GOT3 (cell line): ENCODE measurements at places on chromosomes 1 and 21.

DNA sequence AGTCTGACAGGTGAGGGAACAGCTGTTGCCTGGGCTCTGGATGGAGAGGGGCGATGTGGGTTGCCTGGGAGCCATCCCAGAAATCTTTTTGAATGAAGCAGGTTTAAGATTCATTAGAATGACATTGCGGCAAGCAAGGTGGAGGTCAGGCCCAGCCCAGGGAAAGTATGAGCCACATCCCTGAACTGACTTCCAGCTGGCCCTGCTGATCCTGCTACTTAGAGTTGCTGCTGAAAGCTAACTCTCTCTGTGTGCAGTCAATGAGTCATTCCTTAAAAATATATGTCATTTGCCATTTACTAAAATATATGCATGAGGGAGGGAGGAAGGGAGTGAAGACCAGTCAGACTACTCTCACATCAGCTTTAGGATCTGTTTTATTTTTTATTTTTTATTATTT lies 54.3 kb upstream of the RAB3GAP2 start:
- DNase-seq, result no peak

- DNase-seq, result no peak
Measured at GRCh38 chr1:26787381-26787705, 407 bp upstream of the PIGV start.

DNA sequence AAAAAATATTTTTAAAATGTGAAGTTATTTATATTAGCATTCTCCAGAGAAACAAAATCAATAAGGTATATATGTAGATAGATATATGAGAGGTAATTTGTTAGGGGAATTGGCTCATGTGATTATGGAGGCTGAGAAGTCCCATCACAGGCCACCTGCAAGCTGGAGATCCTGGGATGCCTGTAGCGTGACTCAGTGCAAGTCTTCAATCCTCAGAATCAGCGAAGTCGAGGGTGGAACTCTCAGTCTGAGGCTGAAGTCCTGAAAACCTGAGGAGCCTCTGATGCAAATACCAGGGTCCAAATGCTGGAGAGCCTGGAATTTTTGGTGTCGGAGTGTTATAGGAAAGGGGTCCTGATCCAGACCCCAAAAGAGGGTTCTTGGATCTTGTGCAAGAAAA lies 658.5 kb downstream of the USP25 start:
- DNase-seq, result no peak

DNA sequence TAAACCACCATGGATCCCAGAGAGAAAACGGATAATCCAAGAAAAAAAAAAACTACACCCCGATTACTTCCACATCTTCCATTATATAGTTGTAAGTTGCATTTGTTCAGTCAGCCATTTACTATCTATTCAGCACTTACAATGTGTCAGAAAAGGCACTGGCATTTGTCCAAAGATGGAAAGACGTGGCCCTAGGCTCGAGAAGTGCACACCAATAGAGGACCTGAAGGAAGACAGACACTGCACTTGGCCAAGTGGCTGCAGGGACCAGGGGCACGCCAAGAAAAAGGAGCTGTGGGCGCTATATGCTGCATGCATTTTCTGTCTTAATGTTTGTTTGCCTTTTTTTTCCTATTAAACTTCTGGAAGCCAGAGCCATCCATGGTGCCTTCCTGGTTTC lies 45.2 kb upstream of the LYST start:
- DNase-seq, result no peak

DNA sequence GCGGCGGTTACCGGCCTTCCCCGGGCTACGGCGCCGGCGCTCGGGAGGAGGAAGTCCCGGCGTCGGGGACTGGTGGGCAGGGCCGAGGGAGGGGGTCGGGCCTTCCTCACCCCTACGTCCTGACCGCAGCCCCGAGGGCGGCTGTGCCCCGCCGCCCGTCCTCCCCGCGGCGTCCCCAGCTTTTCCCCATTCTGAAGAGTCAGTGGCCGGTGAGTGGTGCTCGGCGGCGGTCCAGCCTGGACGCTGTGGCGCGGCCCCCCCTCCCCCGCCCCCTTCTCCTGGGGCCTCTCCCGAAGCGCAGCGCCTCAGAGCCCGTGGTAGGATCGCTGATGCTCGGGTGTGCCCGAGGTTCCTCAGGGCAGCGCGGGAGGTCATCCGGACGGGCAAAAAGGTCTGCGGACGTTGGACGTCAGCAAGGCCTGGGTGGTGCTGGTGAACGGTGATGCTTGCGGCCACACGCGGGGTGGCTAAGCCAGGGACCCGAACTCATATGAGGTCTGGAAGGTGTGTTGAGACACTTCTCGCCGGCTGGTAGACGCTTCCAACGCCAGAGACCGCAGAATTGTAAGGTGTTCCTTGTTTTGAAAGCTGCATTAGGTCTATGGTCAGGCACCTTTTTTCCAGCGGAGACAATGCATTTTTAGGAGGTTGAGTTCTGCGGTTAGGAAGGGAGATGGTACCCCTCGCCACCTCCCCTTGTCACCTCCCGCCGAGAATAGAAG lies 725 bp downstream of the SLC25A33 start:
- no peak for DNase-seq

DNA sequence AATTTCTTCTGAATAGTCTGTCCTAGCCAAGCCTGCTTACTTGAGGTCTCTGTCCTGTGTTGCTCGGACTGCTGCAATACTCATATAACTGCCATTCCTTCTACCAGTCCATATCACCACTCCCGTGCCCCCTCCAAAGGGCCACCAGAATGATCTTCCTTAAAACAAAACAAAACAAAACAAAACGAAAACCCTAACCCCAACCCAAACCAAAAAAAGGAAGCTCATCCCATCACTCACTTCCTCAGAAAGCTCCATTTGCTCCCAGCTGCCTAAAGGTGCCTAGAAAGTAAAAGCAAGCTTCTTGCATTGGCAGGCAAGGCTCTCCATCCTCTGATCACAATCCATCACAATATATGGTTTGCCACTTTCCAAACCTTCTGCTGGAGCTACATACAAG lies 20.3 kb downstream of the USP24 start:
- DNase-seq, result no peak

- DNase-seq, result no peak
Measured at GRCh38 chr1:18170444-18170843, 62.8 kb downstream of the IGSF21 start.

- DNase-seq, result no peak
Measured at GRCh38 chr1:10060311-10061100, 27.7 kb downstream of the UBE4B start.

DNA sequence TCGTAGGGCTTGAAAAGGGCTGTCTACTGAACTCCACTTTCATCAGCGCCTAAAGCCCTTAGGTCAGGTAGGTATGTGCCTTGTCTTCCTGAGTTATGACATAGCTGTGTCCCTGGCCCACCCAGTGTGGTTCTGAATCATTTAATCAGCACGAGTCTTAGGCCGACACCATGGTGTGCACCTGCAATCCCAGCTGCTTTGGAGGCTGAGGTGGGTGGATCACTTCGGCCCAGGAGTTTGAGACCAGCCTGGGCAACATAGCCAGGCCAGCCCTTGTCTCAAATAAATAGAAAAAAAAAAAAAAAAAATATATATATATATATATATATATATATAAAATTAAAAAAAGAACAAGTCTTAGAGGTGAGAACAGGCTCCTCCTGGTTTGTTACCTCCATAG lies 15.8 kb downstream of the LRRC71 start:
- no peak for DNase-seq

- no peak for DNase-seq
Measured at GRCh38 chr1:40267767-40268187, 9.7 kb downstream of the ZMPSTE24 start.

- no peak for DNase-seq
Measured at GRCh38 chr21:43367296-43367695, 59.6 kb downstream of the SIK1 start.

- no peak for DNase-seq
Measured at GRCh38 chr1:53176452-53177208, 20.0 kb upstream of the CPT2 start.

GRCh38 chr1:84386716-84387479 lies 11.4 kb upstream of the DNASE2B start:
- DNase-seq, result no peak

- DNase-seq, result no peak
Measured at GRCh38 chr1:212147581-212148033, 112.1 kb downstream of the DTL start.

- no peak for DNase-seq
Measured at GRCh38 chr1:7613106-7613850, 157.8 kb upstream of the VAMP3 start.

- no peak for DNase-seq
Measured at GRCh38 chr1:12591267-12591938, 26.6 kb downstream of the DHRS3 start.

DNA sequence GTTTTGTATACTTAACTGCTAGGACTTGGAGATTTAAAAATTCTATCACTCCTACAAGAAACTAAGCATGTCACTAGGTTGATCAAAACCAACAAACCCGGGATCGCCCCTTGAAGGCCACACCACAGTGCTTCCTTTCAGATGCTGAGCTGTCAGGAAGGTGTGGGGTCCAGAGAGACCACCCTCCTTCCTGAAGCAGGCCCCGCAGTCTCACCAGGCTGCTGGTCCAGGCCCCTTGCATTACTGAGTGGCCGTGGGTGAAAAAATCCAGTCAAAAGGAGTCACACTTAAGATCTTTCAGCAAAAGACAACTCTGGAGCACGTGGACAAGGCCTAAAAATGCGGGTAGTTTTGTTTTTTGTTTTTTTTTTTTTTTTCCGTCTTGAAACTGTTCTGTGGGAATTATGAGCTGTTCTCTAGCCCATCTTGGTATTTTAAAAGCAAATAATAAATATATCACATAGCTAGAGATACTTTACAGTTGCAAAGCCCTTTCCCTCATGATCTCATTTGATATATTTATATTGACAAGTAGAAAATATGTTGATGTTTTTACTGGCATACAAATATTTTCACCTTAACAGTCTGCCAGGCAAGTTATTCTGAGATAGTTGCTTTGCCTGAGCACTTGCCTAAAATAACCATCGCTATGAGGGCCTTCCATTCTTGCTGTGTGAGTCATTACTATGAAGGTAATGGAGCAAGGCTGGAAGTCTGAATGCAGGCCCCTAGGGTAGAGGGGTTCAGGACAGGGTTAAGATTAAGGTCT lies 73.1 kb upstream of the EDEM3 start:
- no peak for DNase-seq

GRCh38 chr21:39127506-39127905 lies 55.7 kb downstream of the PSMG1 start:
- no peak for DNase-seq

- no peak for DNase-seq
Measured at GRCh38 chr1:47903723-47904122, 93.5 kb downstream of the TRABD2B start.

- DNase-seq, result no peak
Measured at GRCh38 chr21:41507521-41508414, at the start of gene TMPRSS2. TSS of gene TMPRSS2 (minus strand) at chr21:41508158. CDS start at chr21:41498133, 10,025 bp downstream.

DNA sequence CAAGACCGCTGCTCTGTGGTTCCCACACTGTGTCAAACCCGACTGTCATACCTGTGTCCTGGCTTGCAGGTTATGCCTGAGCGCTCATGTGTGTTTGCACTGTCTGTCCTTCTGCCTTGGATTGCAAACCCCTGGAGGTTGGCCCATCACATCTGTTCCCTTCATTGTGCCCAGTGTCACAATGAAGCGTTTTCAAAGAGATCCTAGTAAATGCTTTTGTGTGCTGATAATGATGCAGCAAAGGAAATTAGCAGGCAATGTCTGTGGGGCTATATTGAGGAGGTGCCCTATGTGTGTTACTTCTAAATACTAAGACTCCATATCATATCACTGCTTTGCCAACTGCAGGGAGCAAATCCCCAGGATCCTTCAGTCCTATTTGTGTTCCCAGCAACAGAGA lies 424.4 kb upstream of the NFIA start:
- DNase-seq, result no peak

DNA sequence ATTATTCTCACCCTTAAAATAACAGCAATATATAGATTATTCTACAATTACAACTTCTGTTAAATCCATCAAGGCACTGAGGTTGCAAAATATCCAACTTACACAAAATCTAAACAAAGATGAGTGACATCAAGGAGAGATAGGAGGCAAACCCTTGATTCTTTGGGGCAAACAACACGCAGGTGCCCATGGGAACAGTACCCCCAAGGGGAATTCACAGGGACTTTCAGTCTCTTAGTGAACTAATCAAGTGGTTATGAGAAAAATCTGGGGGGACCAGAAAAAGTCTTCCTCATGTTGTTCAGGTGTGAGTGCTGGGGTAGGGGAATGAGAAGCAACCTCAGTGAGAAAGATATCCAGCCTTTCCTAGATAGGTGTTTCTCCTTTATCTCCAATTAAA lies 1107.9 kb downstream of the PLA2G4A start:
- DNase-seq, result no peak

DNA sequence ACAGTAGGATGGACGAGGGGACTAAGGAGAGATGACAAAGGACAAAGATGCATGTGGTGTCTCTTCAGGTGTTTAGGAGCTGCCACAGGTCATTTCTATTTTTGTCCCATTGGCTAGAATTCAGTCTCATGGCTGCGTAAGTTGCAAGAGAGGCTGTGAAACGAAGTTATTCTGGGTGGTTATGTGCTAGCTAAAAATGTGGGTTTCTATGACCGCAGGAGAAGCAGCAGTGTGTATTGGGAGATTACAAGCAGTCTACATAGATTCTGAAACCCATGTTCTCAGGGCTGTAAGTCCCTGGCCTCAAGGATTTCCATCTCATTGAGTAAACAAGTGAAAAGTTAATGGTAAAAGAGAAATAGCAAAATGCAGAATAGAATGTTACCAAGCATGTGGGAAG lies 110.7 kb downstream of the SPATA46 start:
- no peak for DNase-seq

DNA sequence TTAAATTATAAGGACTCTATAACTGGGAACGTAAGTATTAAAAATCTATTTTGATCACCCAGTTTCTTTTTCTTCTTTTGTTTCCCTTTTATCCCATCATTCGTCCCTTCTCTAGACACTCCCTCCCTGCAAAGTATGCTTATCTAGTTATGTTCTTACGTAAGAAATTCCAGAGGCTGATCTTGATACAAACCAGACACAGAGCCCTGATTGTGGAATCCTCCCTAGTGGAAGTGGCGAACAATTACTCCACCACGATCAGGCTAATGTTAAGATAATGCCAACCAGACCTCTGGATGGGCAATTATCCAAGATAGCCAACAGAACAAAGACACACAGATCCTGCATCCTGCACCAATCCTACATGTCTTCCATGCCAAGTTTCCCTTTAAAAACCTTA lies 1557.4 kb downstream of the PLA2G4A start:
- DNase-seq, result no peak

DNA sequence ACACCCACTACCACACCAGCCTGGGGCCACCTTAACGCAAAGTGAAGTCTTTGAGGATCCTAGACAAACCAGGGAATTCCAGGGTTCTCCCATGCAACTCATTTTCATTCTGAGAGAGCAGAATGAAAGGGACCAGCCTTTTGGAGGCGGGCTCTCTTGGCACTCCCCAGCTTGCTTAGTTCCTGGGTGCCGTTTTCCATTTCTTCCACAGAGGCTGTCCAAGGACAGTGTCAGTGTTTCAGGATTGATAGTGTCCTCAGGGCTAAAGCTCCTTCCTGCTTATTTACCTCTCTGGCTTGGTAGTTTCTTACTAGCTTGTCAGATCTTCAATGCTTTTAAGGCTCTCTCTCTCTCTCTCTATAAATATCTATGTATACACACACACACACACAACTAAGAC lies 30.1 kb upstream of the GNG4 start:
- DNase-seq, result no peak
